ENCODE measurements at places on chromosomes 16 and 17.

- no peak for DNase-seq
Observed at GRCh38 chr16:86906623-86907022, 328.3 kb downstream of the FOXL1 start.

GRCh38 chr17:49585422-49586027 is 9.9 kb downstream of the NXPH3 start:
- DNase-seq = no peak

GRCh38 chr17:57461082-57461481 is 204.8 kb downstream of the MSI2 start:
- no peak for DNase-seq

DNA sequence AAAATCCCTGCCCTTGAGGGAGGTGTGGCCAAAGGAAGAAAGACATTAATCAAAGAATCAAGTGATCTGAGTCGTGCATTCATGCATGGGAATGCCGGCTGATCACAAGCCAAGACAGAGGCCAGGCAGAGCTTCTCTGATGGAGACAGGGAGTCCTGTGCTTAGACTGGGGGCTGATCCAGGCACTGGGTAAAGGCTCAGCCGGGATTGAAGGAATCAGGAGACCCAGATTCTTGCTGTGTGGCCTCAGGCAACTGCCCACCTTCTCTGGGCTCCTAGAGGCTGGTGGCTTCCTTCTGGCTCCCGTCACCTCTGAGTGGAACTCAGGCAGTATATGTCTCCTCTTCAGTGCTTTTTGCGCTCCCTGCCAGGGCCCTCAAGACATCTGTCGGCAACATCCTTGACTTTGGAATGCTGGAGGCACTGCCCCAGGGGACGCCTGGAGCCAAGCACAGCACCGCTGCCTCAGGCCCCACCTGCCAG is 17.7 kb downstream of the RAI1 start:
- no peak for DNase-seq

DNA sequence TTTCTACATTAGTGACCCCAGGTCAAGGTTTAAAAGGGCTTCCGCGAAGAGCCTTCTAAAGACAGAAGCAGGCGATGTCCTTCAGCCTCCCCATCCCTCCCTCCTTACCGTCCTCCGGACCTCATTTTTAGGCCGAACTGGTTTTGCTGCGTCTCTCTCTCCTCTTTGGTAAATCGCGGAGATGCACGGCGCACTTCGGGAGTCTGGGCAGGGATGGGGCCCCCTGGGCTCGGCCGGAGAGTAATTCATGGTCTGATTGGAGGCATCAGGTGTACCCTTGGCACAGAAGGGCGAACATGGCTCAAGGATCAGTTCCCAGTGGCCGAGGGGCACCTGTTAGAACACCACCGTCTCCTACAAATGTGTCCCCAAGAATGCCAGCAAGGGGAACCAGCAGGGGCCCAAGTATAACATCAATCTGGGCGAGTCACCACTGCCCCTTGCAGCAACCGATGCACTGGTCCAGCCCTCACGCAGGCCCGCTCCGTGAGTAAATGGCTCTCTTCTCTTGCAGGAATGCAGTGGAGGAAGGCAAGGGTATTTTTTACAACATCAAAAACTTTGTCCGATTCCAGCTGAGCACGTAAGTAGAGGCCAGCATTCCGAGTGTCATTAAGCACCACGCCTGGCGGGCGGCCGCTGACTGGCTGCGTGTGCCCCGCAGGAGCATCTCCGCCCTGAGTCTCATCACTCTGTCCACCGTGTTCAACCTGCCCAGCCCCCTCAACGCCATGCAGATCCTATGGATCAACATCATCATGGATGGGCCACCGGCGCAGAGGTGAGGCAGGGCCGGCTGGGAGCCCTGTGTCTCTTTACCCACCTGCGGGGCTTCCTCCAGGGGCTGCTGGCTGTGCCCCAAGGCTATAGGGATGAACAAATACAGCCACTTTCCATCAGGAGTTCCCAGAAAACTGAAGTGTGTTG is 45.6 kb downstream of the MEAK7 start:
- no peak for DNase-seq

DNA sequence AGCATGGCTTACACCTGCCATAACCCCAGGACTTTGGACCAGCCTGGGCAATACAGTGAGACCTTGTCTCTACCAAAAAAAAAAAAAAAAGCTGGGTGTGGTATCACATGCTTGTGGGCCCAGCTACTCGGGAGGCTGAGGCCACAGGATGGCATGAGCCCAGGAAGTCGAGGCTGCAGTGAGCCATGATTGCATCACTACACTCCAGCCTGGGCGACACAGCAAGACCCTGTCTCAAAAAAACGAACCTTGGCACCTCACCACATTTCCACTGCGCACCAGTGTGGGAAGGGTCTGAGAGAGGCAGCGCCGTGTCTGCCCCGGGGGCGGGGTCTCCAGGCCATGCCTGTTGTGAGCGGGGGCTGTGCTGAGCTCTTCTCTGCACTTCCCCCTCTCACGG is 6.3 kb downstream of the ACSF3 start:
- no peak for DNase-seq

DNA sequence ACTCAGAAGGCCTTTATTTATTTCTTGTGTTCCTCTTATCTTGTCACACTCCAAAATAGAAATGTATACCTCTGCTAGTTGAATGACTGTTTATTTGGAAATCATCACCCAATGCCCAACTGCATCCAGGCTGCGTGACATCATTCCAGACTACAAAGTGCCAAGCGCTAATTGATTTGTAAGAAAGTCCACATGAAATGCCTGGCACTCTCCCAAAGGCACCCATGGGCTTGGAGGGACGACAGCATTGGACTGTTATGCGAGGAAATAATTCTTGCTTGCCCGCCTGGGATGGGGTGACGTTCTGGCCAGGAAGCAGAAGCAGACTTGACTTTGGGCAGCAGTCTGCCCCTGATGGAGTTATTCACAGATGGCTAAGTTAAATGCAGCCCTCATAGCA is 165.9 kb downstream of the CDH13 start:
- DNase-seq = no peak

DNA sequence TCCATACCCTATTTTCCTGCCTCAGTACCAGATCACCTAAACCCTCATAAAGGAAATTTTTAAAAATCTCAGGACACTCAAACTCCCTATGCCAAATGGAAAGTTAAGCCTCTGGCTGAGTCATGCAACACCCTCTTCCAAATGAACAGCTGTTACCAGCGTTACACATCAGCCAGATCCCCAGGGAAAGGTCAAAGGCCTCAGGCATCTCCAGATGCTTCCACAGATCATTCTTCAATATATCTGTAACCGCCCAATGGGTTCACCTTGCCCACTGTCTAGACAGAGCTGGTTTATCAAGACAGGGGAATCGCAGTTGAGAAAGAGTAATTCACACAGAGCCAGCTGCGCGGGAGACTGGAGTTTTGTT is 29.1 kb upstream of the SHCBP1 start:
- no peak for DNase-seq

DNA sequence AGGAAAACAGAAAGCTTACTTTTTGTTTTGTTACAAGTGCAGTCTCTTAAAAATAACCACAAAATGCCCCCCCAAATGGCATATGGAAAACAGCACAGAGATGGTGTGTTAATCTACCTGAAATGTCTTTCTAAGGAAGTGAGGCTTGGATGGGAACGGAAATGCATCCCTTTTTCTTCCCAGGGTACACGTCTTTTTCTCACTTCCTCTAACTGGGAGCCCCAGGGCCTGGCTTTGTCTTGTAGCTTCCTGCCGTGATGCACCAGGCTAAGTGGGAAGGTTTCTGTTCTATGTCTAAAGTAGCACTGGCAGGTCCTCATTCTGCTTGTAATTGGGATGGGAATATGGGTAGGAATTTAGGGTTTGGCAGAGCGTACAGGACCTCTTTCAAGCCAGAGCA is 52.5 kb upstream of the CACNG3 start:
- DNase-seq = no peak

DNA sequence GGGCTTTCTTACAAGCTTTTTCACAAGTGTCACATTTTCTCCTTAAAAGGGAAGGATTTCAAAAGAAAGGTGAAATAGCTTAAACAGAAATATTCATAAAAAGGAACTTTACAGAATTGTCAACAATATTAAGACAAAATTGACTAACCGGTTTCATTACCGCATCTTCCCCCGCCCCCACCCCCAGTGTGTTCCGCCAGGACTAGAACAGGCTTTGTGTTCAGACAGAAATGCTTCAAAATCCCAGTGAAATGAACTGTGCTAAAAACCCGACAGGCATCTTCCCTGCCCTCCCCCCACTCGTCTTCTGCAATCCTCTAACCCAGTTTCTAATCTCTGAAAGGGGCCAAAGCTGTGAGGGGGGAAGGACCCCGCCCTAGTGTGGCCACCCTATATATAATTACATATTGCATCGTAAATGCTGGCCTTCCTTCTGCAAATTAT is 990 bp upstream of the ROGDI start:
- no peak for DNase-seq

- peak; percentile 90 for DNase-seq
Observed at GRCh38 chr16:56964243-56965148, 2.7 kb downstream of the CETP start.

DNA sequence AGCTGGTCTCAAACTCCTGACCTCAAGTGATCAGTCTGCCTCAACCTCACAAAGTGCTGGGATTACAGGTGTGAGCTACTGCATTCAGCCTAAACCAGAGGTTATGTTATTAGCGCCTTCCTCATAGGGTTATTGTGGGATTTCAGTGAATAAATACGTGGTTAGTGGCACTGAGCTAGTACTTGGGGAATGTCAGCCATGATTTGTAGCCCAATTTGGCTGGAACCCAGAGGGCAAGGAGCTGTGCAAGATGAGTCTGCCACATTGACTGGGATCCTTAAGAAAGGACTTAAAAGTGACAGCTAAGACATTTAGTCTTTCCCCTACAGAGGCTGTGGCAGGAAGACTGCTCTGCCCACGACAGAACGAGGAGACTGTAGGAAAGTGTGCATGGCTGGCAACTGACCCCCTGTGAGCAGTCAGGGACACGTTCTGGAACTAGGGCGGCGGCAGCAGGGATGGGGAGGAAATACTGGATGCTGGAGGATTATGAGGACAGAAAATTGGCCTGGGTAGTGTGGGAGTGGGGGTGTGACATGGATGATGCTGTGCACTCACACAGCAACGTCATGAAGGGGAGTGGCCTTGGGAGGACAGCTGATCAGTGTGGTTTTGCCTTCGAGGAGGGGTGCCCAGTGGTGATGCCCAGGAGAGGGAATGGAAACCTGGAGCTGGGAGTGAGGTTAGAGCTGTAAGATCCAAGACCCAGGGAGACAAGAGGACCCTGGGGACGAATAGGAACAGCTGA is 14.6 kb downstream of the ATP5PD start:
- DNase-seq = peak; percentile 52

DNA sequence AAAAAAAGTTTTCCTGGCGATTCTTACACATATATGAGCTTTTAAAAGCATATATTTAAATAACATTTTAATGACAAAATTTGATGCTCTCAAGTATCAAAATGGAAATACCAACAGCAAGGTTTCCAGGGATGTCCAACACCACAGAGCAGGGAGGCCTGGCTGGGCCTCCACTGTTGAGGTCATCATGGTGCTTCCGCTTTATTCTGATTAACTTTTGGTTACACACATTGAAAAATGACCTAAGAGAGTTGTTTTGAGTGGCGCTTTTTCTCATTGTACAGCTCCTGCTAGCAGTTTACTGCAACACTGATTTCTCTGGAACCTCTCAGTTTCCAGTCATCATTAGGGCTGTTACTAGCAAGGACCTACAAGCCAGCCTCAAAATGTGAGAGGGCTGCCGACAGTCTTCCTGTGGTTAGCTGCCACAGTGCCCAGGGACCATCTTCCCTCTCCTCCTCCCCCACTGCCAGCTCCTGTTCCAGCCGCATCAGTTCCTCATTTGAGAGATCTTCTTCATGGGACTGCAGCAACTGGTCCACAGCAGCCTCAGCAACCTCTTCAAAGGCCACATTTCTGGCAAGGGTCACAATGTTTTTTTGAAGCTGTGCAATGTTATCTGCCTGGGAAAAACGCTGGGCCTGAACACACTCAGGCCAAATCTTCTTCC is 21.3 kb downstream of the DEF8 start:
- DNase-seq = no peak

GRCh38 chr17:5126719-5127488 is 11.1 kb downstream of the USP6 start:
- no peak for DNase-seq

- DNase-seq = no peak
Observed at GRCh38 chr17:50575581-50576210, 15.2 kb downstream of the CACNA1G start.

- DNase-seq = no peak
Observed at GRCh38 chr17:18917506-18918032, 34.4 kb upstream of the SLC5A10 start.

DNA sequence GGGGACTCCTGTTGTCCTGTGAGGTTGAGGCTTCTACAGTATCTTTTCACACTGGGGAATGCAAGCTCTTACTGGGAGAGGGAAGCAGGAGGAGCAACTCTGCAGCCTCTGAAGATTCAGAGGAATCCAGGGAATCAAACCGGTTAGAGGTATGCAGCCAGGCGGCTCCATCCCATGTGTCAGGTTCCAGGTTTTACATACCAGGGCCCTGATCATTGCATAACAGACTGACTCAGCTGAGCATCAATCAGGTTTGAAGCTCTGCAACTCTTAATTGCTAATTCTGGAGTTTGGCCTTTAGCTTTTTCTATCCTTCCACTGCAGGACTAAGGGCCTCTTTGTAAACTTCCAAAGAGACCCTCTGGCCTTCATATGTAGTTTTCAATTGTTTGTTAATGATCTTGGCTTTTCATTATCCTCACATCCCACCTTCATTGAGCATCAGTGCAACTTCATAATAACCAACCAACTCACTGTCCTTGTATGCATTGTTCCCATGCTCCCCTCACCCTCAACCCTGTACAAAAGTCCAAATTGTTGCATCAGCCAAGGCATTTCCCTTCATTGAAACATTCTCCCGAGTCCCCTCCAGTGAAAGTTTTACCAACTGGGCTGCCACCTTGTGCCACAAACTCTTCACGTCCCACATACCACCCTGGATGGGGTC is 59.7 kb upstream of the DHX40 start:
- no peak for DNase-seq

- DNase-seq = no peak
Observed at GRCh38 chr16:47966325-47966724, 189.5 kb downstream of the ABCC12 start.

- DNase-seq = no peak
Observed at GRCh38 chr16:3857189-3858043, 23.1 kb downstream of the CREBBP start.

DNA sequence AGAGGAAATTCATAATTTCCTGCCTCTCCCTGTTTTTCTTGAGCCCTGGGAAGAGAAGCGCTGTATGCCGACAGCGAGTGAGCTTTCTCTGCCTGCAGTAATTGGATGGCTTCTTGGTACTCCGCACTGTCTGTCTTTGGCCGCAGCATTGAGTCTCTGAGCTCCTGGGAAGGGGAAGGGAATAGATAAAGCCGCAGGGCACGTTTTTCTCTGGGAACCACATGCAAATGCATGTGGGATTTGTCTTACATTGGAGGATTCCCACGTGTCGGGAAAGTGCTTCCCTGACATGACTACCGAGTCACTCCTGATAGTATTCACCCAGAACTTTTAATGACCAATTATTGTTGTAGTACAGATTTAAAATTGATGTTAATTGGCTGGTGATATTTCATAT is 385.9 kb downstream of the CPPED1 start:
- no peak for DNase-seq

DNA sequence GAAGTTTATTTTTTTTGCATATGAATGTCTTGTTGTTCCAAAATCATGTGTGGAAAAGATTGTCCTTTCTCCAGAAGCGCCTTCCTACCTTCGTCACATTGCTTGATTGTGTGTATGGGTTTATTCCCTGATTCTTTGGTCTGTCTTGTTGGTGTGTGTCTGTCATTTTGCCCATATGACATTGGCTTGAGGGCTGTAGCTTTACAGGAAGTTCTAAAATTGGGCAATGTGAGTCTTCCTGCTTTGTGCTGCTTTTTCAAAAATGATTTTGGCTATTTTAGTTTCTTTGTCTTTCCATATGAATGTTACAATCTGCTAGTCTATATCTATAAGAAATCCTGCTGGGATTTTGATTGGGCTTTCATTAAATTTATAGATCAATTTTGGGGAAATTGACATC is 217.2 kb downstream of the SNX29 start:
- no peak for DNase-seq
